ENCODE measurements at places on chromosomes 6 and 20.

DNA sequence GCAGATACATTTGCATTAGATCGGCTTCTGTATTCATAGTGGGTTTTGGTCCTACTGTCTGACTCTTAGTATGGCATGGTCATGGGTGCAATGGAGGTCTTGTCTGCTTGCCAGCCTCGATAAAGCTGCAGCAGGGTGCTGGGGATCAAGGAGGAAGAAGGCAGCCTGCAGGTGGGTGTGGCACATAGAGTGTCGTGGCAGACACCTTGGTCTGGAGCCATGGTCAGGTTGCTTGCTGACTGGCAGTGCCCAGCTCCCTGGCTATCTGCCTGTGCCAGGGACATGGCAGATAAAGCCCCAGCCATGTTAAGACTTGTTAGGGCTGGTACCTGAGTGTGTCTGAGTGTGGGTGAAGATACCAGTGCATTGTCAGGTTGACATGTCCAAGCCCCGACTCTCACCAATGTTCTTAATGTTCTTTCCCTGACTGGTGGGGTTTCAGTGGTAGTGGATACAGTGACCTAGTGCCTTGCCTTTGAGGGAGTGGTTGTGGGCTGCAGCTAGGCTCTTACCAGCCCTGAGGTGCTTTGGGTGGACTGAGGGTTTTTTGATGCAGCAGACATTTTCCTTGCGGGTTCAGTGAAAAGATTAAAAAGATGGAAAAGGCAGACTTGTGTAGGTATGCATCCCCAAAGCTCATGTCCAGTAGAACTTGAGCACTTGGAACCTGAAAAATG lies 1.8 kb downstream of the FAM83D start:
- no peak for DNase-seq

DNA sequence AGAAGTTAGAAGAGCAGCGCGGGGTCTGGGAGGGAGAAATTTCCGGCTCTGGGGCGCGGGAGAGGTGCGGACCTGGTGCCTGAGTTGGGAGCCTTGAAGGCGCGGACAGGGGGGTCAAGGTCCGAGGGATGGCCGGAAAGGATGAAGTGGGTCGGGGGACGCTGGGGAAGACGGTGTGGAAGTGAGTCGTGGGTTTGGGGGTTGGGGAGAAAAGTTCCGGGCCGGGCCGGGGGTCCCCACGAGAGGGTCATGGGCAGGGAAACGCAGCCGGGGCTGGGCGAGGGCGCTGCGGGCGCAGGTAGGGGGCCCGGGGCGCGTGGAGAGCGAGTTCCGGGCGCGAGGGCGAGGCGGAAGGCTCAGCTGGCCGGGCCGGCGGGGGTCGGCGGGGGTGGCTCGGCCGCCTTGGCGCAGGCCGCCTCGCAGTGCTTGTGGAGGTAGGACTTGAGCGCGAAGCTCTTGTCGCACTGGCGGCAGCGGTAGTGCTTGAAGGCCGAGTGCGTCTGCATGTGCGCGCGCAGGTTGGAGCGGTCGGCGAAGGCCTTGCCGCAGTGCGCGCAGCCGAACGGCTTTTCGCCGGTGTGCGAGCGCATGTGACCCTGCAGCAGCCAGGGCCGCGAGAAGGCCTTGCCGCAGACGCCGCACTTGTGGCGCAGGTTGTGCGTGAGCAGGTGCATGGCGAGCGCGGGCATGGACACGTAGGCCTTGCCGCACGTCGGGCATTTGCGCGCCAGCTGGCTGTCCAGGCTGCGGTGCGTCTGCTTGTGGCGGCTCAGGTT lies 10.5 kb upstream of the SRXN1 start:
- no peak for DNase-seq

DNA sequence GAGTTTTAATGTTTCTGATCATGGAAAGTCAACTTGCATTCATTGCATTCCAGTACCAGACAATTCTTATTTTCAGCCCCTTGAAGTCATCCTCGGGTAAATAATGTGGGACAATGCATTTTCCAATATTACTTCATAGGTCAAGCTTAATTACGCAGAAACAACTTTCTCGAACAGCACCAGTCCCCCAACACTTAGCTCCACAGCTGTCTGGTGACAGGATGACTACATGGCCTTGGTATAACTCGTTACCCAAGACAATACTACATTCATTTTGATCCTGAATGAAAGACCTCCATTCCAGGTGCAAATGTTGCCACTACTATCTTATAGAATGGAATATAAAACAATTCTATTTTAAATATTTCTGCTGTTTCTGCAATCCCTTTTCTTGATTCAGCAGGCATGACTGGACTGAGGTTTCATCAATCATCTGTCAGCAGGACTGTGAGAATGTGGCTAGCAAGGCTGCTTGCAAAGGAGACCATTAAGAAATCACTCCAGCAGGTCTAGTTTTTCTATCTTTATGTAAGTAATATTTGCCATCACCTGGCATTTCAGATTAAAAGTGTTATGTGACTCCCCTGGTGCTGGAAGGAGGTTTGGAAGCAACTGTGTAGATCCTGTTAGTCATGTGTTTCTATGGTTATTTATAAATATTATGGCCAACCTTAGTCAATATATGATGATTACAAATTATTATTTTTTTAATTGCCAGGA lies 147.9 kb downstream of the HAO1 start:
- DNase-seq: no peak

GRCh38 chr6:149459761-149460160 lies 25.1 kb downstream of the ZC3H12D start:
- DNase-seq: no peak

GRCh38 chr6:84141521-84141920 lies 85.9 kb downstream of the CEP162 start:
- DNase-seq: no peak

DNA sequence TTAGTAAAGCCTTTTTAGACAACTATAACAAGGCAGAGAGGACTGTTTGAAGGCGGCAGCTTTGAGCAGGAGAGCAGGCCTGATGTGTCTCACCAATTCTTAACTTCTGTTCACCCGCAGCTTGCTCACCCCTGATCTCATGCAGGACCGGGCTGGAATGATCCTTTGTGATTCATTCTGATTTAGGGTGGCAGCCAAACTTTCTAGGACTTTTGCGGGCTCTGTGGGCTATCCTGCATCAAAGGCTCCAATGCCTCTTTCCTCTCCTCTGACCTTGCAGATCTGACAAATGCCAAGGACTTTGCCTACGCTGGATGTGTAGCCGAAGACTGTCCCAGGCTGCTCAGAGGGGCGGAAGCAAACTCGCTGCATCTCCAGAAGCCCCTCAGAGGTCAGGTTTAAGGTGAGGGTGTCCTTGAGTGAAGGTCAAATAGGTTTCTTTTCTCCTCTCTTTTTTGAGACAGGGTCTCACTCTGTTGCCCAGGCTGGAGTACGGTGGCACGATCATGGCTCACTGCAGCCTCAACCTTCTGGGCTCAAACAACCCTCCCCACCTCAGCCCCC lies 72.3 kb downstream of the VEGFA start:
- DNase-seq: no peak

- no peak for DNase-seq
Observed at GRCh38 chr6:142294679-142295078, 7.1 kb upstream of the ADGRG6 start.

- DNase-seq: no peak
Observed at GRCh38 chr6:161228921-161229591, 44.8 kb downstream of the AGPAT4 start.

GRCh38 chr6:42790549-42791181 lies 8.8 kb downstream of the BICRAL start:
- DNase-seq: no peak

- no peak for DNase-seq
Observed at GRCh38 chr6:50089911-50090310, 40.2 kb upstream of the DEFB112 start.

DNA sequence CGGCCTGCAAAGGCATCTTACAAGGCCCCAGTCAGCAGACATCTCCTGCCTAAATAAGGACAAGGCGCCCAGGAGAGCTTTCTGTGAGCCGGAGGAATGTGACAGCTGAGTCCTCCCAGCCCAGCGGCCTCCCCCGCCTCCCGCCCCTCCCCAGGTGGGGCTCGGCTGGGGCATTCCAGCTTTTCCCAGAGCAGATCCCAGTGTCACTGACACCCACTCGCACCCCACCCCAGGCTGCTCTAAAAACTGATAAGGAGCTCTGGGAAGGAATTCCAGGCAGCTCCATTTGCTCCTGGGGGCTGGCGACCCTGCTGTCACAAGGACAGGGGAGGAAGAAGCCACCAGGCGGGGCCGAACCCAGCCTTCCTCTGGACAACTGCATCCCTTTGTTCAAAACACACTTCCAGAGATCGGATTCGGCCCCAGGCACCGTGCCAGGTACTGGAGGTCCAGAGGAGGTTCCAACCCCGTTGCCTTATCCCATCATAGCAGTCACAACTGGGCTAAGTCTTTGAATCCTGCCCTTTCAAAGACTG lies 49.7 kb downstream of the JPH2 start:
- no peak for DNase-seq

DNA sequence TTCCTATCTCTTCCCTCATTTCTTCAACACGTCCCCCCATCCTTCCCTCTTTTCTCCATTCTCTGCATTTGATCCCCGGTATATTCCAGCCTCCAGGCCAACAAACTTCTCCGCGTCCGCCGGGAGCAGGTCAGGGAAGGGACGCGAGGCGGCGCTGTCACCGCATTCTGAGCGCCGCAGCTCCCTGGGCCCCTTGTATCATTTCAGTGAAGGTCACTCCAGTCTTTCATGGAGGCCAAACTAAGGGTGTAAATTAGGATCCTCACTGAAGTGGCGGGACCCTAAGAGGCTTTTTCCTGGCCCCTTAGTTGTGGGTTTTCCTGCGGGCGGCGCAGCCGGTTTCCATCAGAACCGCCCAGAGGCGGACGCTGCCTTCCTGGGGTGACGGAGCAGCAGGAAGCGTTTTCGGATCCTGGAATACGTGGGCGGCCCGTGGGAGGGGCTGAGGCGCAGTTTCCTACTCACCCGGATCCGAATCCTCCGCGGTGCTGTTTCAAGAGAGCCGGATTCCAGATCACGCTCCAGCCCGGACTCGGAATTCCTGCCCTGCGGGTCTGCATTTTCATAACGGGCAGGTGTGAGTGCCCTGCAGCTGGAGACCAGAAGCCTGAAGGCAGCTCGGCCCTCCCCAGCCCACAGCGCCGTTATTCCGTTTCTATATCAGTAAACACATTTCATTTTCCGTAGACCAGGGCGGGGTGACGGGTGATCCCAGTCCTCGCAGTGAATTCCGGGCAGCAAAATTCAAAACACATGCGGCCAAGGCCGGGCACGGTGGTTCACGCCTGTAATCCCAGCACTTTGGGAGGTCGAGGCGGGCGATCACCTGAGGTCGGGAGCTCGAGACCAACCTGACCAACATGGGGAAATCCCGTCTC lies 3.6 kb upstream of the MICA start:
- DNase-seq: peak; percentile 20

DNA sequence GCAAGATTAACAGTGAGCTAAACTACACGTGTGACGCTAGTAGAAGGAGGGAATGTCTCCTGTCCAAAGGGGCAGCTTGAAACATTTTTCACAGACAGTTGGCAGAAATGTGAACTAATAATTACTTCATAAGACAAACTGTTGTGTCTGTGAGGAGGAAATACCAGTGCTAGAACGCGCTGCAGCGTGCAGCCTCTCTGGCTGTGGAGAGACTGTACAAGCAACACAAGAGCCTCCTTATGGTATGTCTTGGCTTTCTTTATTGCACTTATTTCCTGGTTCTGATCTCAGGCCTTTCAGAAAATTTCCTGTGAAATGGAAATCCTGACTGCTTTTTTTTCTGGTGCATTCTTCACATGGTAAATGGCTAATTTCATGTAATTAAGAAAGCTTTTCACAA lies 25.3 kb upstream of the TIAM2 start:
- no peak for DNase-seq

- no peak for DNase-seq
Observed at GRCh38 chr6:31896856-31897611, 464 bp downstream of the EHMT2 start.

DNA sequence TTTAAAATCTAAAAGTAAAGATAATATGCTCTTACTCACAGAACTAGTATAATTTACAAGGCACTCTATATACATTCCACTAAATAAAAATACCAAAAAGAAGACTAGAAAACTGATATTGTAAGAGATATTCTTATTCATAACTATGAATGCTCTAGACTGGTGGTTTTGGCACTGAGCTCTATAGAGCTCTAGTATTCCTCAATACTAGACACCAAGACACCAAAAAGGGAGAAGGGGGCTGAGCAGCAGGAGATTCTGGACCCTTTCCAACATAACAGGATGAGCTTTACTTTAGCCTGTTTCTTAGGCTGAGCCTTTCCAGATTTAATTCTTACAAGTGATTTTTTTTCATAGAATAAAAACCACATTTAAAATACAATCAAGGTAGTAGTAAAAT lies 173.6 kb downstream of the COL21A1 start:
- no peak for DNase-seq

DNA sequence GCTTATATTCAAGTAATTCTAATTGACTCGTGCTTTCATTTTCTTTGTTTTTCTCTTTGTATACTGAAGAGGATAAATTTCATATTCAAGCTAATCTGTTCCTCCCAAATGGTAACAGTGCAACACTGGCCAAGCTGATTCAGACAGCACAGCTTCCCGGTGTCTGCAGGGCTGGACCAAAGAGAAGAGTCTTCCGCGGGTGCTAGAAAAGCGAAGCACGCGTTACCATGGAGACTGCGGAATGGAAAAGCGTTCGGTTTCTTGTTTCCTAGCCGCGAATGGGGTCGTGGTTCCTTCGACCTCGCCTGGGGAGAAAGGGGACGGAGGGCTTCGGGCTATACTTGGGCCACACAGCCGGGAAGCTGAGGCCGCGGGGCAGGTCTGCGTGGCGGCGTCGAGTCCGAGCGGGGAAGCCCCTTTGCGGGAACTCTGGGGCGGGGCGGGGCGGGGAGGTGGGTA lies 6.2 kb upstream of the ZNF311 start:
- no peak for DNase-seq

DNA sequence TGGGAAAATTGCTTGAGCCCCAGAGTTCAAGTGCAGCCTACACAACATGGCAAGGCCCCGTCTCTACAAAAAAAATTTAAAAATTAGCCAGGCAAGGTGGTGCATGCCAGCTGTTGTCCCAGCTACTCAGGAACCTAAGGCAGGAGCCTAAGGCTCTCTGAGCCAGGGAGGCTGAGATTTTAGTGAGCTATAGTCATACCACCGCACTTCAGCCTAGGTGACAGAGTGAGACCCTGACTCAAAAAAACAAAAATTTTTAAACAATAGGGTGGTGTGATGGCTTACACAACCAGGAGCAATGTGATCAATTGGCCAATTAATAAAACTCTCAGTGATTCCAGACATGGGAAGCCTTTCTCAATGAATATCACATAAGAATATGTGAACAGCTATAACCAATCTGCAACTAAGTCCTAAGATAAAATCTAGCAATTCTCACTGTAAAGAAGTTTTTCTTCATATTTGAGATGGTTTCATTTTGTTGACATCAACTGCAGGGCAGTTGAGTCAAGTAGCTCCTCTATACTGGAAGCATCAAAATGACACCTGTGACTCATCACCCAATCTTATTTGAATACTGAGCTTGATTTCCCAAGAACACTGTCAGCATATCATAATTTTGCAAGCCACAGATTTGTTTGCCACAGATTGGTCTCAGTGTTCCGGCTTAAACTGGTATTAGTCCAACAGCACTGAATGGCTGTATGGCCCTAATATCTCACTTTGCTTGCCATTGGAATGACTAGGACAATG lies 169.0 kb upstream of the GJE1 start:
- no peak for DNase-seq

GRCh38 chr6:30101444-30102413 lies 11.2 kb downstream of the TRIM31 start:
- DNase-seq: peak; percentile 24

Data from activated CD8-positive, alpha-beta memory T cell treated with anti-CD3 and anti-CD28 coated beads for 4 hours (primary cell).